ENCODE measurements at places on chromosomes 12 and 14.
A peak's percentile ranks its signal among the peaks of the same experiment; 100 is the strongest.

DNA sequence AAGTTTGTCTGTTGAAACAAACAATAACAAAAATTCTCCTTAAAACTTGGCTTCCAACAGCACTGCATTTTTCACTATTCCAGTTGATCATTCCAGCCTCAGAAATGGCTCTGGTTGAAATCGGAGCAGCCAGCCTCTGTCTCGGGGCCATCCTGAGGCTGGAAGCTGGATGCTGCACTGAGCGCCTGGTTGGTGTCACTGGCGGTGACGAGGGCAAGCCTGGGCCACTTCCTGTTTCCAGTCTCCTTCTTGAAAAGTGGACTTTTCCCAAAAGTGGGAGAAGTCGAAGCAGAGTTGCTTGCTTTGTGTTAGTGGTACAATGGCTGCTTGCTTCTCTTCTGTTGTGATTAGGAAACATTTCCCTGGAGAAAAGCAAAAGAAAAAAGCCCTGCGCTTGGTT, 48.7 kb downstream of the CCDC92 start:
- no peak for DNase-seq

DNA sequence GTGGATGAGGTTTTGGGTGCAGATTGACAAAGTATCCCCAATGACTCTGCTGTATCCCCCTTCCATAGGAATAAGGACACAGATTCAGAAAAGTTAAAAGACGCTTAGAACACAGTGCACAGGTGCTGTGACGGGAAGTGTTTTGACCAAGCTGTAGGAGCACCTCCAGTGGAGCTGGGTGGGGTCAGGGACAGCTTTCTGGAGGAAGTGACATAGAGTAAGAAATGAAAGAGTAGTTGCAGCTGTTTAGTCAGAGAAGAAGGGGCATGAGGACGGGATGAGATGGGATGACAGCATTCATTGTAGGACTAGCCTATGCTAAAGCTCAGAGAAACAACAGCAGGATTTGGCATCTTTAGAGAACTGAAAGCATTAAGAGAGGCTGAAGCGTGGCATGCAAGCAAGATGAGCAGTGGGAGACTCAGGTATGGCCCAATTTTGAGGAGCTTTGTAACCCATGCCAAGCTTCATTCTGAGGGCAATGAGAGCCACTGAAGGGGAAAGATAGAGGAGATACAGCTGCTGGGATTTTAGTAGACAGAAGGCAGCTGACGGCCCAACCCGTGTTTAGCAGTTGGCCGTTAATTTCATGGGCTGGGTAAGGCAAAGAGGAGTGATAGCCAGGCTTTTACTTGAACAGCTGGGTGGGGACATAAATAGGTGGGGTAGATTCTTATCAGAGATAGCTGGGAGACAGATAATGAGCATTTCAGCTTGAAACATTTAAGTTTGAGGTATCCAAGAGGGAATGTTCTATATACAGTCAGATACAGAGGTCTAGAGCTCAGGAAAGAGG, 131.8 kb upstream of the KRAS start:
- no peak for DNase-seq

- peak; percentile 28 for DNase-seq
Observed at GRCh38 chr12:54360717-54361456, 3.4 kb downstream of the GPR84 start.

DNA sequence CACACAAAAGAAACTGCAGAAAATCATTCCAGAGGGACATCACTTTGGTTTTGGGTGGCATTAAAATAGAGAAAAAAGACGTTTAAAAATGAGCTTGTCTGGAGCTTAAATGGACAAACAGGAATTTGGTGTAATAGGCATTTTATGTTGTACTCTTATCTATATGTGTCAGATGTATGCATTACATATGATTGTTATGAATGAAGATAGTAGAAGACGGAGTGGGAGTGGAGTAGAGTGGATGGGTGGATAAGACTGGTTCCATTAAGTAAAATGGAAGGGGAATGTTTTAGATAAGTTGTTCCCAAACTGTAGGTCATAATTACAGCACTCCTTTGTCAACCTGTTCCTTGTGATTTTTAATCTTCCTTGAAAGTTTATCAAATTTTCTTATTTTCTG, 1.9 kb downstream of the CCDC91 start:
- no peak for DNase-seq

GRCh38 chr14:98897605-98898309, 374.2 kb downstream of the BCL11B start:
- DNase-seq, result no peak

GRCh38 chr12:127546721-127547505, 720.1 kb upstream of the TMEM132C start:
- DNase-seq, result no peak

DNA sequence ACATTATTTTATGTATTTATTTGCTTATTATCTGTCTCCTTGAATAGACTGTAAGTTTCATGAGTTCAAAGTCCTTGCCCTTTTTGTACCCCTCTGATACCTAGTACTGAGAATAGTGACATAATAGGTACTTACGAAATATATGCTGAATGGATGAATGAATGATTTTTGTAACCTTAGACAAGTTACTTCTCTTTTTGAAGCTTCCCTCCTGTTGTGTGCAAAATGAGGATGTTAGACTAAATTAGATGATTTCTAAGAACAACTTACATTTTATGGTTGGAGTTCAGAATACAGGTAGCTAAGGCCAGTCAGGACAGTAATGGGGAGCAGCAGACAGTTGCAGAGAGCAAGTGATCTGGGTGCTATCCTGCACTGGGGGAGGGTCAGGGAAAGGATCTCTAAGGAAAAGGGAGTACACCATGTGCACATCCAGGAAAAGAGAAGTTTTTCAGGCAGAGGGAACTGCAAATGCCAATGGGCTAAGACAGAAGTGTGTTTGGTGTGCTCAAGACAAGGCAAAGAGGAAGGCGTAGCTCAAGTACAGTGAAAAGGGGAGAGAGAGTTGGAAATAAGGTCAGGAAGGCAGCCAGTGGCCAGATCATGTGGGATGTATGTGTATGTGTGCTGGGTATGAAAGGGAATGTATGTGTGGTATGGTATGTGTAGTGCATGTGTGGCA, 59.4 kb upstream of the AMIGO2 start:
- DNase-seq, result no peak

DNA sequence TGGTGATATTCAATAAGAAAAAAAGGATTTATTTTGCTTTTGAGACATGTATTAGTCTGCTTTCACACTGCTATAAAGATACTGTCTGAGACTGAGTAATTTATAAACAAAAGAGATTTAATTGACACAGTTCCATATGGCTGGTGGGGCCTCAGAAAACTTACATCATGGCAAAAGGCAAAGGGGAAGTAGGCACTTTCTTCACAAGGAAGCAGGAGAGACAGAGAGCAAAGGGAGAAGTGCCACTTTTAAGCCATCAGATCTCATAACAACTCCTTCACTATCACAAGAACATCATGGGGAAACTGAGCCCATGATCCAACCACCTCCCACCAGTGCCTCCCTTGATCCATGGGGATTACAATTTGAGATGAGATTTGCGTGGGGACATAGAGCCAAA, 43.9 kb downstream of the BHLHE41 start:
- DNase-seq, result no peak

DNA sequence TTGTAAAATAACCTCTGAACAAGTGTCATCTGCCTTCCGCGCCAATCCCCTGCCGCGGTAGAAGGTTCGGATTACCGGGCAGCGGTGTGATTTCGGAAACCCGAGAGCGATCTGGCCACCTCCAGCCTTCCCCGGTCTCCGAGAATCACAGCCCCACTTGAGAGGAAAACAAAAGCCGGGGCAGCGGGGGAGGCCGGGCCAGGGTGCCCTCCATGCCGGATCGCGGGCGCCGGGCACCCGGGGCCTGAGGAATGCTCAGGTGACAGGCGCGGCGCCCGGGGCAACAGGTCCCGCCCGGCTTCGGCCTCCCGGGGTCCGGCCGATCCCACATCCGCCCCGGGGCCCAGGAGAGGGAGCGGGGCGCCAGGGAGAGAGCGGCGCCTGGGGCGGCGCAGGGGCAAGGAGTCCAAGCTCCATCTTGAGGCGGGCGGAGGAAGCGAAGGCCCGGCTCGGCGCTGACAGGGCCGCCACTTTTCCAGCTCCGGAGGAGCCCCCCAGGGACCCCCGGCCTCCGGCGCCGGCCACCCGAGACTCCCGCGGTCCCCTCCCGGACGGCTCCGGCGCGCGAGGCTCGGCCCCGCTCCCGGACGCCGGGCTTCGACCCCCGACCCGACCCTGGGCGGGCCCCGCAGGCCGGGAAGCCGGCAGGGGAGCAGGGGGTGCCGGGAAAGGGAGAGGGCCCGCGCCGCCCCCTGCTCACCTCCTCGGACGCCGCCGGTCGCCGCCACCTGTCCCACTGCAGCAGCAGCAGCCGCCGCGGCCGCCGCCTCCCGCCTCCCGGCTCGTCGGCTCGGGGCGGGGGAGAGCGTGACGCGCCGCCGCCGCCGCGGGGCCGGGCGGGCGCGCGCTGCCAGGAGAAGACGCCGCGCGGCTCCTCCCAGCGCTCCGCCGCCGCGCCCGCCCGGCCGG, at the start of gene CLIP1:
Gene CLIP1, minus strand, starts transcription at position 849 of the 909 bp plus-strand sequence. CDS start 42,217 bp downstream, outside the sequence.
- DNase-seq, result peak; percentile 58

GRCh38 chr12:103930787-103931735, 851 bp downstream of the HSP90B1 start:
- DNase-seq, result peak; percentile 36

GRCh38 chr14:74552623-74553022, 59.1 kb downstream of the ISCA2 start:
- no peak for DNase-seq

DNA sequence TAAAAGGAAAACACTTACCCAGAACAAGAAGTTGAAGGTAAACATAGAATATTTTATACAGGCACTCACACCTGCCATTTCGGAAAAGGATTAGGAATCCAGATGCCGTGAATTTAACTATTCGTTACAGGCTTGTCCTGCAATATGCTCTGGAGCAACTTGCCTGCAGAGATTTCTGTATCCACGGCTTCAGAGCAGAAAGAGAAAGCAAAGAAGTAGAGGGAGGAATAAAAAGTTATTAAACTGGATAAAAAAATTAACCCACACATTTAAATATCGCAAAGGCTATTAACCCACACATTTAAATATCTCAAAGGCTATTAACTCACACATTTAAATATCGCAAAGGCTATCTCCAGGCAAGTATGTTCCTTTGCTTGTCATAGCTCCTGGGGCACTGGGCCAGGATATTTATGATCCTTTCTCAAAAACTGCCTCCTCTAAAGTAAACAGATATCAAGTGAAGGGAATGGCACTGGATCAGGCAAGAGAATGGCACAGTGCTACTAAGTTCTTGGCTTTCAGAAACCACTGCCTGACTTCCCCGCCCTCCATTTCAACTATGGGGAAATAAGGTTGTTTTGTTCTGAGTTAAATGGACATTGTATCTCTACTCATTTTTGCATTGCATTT, at the start of gene TSPAN8:
Gene TSPAN8, minus strand, starts transcription at position 399 of the 633 bp plus-strand sequence. Its CDS starts 321 bp downstream, at position 78.
- no peak for DNase-seq

GRCh38 chr12:15037091-15037687, 64.3 kb downstream of the PDE6H start:
- DNase-seq, result no peak

DNA sequence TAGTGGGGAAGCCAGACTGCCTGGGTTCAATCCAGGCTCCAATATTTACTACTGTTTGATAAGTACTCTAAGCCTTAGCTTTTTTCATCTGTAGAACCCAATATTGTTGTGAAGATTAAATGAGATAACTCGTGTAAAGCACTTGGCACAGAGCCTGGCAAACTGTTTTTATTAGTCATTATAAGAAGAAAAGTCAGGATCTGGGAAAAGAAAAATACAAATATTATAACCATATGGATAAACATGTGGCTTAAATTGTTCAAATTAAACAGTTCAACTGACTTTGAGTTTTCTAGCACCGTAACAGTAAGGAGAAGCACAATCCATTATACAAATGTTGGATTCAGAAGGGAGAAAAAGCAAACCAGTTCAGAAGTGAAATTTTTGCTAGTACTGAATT, 22.0 kb upstream of the CDK17 start:
- no peak for DNase-seq

DNA sequence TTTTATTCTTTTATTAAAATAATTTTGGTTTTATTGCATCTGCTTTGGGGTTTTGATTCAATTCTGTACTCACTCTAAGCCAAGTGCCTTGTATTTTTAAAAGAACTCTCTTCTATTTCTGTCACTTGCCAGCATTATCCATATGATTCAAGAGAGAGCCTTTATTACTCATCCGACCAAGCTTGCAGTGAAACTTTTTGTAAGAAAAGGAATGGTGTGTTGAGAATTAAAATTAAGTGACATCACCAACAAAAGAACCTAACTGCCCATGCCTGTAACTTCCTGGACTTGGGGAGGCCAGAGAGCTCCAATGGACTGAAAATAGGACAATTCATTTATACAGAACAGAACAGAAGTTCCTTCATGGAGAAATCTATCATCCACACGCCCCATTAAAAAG, 52.1 kb downstream of the GALNT4 start:
- no peak for DNase-seq

DNA sequence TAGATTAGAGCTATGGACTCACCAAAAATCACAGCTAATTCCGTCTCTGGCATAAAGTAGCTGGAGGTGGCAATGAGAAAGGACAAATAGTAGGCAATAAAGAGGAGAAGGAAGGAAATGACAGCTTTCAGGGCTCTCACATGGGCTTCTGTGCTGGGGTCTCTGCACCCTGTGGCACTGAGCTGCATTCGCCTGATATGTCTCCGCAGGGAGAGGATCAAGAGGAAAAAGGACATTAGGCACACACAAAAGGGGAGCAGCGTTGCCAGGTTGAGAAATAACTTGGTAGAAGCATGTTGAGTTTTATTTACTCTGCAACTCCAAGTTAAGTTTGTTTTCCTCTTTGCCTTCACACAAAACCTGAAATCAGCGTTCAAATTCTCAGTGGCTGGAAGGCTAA, 686 bp downstream of the TAS2R7 start:
- no peak for DNase-seq

DNA sequence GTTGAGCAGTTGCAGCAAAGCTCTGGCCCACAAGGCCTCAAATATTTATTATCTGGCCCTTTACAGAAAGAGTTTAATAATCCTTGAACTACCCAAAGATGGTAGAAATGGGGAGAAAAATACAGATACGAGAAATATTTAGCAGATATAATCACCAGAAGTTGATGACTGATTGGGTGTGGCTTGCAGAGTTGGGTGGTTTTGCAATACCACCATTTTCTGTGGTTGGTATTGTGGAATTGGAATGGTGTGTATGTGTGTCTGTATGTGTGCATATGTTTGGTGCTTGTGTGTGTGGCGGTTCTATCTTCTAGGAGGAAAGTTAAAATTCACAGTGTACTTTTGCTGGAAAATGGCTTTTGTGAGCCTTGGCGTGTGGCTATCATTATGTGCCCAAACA, 85.4 kb upstream of the MANSC4 start:
- DNase-seq, result no peak
